ENCODE measurements at places on chromosomes 12 and 14.

GRCh38 chr14:72515779-72516770 is 377.8 kb downstream of the DPF3 start:
- no peak for DNase-seq

DNA sequence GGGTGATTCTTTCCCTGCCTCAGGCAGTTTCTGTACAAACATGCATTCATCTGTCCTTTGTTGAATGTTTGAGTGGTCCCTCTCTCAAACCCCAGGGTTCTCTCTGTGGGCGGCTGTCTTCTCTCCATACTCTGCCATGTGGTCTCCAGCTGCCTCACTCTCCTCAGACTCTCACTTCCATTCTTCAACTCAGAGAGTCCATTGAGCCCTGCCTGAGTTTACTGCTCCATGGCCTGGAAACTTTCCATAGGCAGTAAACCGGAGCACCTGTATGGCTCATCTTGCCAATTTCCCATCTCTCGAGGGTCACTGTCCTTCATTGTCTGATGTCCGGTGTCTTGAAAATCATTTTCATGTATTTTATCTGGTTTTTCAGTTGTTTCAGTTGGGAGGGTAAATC is 11.3 kb downstream of the C14orf132 start:
- DNase-seq: no peak

- DNase-seq: no peak
Measured at GRCh38 chr14:65115615-65116014, 13.3 kb upstream of the MAX start.

GRCh38 chr14:39272918-39273317 is 39.2 kb downstream of the MIA2 start:
- DNase-seq: no peak

DNA sequence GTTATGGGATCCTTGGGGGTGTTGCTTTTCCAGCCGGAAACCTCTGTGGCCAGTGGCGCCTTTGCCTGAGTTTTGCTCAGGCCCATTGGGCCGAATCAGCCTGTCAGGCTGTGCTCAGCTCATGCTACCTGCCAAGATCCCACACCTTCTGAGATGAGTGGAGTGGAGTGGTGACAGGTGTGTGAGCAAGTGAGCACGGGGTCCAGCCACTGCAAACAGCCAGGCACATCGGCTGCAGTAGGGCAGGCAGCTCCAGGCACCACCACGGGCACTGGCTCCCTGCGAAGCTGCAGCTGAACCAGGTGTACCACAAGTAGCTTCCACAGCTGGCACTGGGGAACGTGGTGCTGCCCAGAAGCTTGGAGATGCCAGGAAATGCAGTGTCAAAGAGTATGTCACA is 21.1 kb upstream of the WDR89 start:
- no peak for DNase-seq

GRCh38 chr12:82057770-82058169 is 298.6 kb upstream of the PPFIA2 start:
- DNase-seq: no peak

- no peak for DNase-seq
Measured at GRCh38 chr12:14695715-14696141, 671 bp downstream of the GUCY2C start.

DNA sequence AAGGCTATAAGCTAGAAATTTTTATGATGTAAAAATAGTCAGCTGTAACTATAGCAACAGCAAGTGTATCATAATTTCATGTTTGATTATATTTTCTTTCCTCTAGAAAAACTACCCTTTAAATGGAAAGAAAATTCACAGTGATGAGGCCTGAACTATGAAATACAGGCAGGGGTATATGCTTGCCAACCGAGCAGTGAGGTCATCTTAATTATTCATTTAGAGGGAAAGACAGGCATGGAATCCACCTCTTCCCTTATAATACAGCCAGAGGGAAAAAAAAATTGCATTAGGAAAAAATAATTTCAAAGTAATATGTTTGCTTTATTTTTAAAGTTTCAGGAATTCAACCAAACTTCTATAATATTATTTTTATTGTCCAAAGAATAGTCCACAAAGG is 139.8 kb downstream of the EPS8 start:
- no peak for DNase-seq

- no peak for DNase-seq
Measured at GRCh38 chr12:6696690-6697583, 3.7 kb downstream of the PIANP start.

GRCh38 chr14:53894456-53894855 is 62.2 kb downstream of the BMP4 start:
- DNase-seq: no peak

DNA sequence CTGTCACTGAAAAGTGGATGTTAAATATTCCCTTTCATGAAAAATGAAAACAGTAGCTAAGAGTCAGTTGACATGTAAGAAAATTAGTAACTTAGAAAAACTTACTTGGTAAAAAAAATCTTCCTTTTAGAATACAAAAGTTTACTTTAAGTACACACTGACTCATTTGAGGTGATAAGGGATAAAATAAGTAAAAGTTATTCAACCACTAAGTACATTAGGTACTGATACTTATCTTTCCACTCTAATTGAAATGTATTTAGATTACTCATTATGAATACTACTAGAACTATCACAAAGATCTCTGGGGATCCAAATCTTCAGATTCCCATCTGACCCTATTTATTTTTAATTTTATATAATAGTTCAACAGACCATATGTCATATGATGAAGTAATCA is 12.2 kb downstream of the SYCP3 start:
- no peak for DNase-seq

GRCh38 chr14:66076176-66076575 is 410.0 kb upstream of the CCDC196 start:
- DNase-seq: no peak

GRCh38 chr12:120062976-120063579 is 53.5 kb downstream of the RAB35 start:
- no peak for DNase-seq

DNA sequence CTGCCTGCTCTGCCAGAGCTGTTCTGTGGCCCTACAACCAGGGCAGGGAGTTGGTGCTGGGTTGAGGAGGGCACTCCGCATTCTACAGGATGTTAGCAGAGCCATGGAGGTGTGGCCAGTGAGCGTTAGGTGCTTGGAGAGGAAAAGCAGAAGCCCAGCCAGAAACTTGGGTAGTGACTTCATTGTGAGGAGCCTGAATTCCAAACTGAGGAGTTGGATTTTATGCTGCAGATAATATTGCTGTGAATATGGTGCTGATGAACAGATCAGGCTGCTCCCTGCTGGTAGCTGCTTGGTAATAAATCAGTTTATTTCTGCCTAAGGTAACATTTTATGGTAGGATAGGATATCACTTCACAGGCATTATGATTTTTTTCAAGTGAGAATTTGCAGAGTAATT is 7.1 kb upstream of the CCDC175 start:
- no peak for DNase-seq

GRCh38 chr12:46790066-46790465 is 35.7 kb downstream of the SLC38A4 start:
- DNase-seq: no peak

GRCh38 chr12:15741082-15741481 is 48.1 kb downstream of the EPS8 start:
- DNase-seq: no peak

DNA sequence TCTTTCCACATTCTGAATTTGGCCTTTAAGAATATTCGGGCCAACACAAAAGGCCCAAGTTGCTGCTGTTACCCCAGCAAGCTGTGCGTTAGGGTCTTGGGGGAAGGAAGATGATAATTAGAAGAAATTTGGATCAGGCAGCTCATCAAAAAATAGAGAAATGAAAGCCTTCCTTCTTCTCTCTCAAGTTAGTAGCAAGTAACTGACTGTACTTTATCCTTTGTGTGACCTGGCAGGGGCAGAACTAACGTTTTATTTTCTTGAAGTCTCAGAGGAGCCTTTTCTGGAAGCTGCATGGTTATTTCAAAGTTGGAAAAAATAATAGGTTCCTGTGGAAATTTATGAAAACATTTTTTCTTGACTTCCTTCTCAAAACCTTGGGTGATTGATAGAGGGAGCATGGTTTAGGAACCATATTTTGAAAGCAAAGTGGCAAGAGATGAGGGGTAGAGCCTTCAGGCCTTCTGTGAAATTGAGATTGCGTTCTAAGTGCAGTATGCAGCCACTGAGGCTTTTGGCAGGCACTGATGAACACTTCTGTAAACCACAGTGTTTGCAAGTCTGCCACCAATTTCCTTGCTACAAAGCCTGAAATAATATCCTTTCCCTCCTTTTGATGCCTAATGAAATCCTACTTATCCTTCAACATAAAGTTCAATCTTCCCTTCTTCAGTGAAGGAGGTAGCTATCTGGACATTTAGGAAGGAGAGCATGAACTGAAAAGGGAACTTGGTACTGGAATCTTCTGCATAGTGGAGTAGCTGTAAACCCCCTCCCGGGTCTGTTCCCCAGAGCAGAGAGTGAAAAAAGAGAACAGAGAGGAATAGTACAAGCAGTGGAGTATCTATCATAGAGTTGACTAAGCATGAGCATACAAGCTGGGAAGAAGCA is 123.2 kb downstream of the FGD4 start:
- no peak for DNase-seq

DNA sequence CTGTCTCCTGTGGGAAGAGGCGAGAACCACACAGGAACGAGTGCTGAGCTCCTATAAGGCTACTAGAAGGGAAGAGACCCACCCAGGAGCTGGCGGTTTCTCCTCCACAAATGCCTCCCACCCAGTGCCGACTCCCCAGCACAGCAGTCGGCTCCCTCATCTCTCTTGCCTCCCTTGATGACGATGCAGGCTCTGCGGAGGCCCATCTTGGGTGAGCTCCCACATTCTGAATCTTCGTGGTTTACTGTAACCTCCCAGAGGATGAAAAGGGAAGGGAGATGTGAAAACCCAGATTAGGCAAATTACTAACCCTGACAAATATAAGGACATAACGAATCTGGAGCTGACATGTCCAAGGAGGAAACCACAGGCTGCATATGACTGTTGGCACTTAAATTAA is 23.8 kb downstream of the GRIN2B start:
- DNase-seq: no peak

GRCh38 chr14:35387219-35387618 is 17.3 kb downstream of the NFKBIA start:
- no peak for DNase-seq

DNA sequence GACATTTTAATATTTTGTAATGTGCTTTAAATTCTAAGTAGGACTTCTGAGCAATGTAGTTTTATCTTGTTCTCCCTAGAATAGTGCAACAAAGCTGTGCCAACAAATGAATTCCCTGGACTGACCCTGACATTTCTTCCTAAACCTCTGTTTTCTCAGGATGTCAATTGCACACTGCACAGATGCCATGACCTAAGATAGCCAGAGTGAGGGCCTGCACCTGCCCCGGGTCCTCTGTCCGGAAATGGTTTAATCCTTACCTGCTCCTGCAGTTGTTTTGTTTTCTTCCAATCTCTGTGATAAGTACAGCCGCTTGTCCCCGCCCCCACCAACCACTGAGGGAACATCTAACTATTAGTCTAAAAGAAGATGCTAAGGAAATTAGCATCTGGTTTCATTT is 831.5 kb downstream of the GALC start:
- no peak for DNase-seq

- DNase-seq: no peak
Measured at GRCh38 chr14:74909501-74909900, 13.6 kb downstream of the RPS6KL1 start.

DNA sequence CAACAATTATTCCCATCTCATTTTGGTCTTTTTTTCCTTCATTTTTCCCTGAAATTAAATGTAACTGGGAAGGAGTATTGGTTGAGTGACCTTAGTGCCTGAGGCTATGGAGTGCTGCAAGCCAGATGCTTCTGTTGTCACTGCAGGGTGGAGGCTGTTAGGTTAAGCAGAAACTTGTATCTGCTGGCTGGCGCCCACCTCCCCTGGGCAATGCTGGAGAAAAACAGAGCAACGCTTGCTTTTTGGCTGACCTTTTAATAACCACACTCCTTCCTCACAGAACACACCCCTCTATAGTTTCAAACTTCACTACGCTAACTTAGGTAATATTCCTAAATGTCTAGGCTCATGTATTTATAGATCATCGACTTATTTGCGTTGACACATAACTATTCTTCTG is 583.5 kb upstream of the NOVA1 start:
- no peak for DNase-seq

DNA sequence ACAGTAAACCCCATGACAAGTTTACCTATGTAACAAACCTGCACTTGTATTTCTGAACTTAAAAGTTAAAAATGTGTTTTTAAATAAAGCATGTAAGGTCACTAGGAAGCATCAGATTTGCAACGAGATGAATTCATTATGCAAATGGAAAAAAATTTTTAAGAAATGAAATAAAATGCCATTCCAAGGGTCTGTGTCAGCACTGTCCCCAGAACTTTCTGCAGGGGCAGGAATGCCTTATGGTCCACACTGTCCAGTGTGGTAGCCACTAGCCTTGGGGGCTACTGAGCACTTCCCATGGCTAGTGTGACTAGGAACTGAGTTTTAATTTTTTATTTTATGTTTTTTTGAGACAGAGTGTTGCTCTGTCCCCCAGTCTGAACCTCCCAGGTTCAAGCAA is 49.2 kb downstream of the HSP90AA1 start:
- no peak for DNase-seq

DNA sequence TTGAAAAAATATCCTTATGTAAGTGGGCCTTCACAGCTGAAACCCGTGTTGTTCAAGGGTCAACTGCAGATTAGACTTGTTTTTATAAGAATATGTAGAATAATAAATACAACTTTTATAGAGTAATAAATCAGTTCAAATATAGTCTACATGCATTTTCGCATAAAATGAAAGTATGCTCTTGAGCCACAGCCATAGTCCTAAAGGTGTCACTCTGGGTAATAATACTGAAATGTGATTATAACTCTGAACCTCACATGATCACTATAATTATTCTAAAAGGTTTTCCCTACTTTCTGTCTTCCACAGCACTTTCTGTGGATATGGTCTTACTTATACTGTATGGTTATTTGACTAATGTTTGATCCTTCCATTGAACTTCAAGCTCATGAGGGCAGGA is 185.8 kb downstream of the SLC6A15 start:
- DNase-seq: no peak

DNA sequence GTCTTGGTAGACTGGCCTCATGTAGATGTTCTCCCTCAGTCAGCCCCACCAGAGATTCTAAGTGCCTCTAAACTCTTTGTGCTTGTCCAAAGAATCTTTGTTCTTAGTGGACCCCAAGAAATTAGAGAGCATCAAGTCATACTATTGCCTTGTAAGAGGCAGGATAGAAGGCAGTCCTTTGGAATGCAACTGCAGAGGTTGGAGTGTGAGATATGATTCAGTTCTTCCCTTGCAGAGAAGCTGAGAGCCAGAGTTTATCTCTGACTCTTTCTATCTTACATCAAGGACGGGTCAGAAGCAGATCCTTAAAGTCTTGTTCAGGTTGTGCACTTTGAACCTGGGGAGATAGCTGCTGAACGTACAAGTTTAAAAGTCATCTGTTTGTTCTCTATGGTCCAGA is 21.1 kb downstream of the TMX1 start:
- DNase-seq: no peak

DNA sequence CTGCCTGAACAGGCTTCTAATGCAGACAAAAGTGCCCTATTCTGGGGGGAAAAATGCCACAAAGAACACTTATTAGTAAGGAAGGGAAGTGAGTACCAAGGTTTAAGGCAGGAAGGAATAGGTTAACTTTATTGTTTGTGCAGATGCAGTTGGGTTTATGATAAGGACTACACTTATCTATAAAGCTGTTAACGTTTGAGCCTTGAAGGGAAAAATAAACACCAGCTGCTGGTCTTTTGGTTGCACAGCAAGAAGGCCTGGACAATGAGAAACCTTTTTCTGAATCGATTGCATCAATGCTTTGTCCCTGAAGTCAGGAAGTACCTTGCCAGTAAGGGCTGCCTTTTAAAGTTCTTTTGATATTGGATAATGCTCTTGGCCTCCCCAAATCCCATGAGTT is 407.8 kb downstream of the ATP23 start:
- no peak for DNase-seq

Data from NCI-H2081 (cell line).